Muscle of back (tissue), 13 donors: ENCODE measurements at places on chromosomes 4 and X. TPM values are rescaled to one million over a fixed set of nuclear protein-coding genes. Genes with fewer than 3 reads are reported as not detected.

- DNase-seq: no peak
Measured at GRCh38 chrX:53939127-53939526, 105.1 kb downstream of the PHF8 start.

- DNase-seq: peak; percentile 43
Measured at GRCh38 chr4:168550064-168550766, 53.4 kb downstream of the PALLD start.

- DNase-seq: no peak
Measured at GRCh38 chrX:11241720-11242119, 51.5 kb upstream of the AMELX start.

DNA sequence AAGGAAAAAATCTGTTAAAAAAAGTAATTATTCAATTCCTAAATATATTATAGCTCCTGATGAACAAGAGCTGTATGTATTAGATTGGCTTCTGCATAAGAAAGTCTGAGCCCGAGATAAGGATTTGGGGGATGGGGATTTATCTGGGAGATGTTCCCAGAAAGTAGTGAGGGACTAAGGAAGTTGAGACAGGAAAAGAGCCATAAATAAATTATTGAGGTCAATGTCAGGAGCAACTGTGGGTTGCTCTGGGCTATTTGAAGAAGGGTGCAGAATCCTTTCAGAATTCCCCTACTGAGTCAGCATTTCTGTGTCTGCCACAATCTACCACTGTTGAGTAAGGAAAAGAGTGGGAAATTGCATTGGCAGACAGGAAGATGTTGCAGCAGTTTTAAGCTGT, 3.1 kb upstream of the TDO2 start:
- DNase-seq: no peak

DNA sequence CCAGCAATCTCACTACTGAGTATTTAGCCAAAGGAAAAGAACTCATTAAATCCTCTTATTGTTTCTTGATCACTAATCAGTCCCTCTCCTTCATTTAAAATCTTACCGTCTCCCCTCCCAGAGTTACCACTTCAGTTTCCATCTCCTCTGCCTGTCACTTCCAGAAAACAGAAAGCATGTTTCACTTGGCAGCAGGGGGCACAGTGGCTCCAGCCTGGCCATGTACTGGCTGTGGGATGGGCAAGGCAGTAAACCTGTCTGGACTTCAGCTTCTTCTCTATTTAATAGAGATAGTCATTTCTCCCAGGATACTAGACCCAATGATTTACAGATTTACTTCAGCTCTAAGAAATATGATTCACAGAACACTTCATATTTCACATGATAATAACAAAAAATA, 63.2 kb downstream of the CD40LG start:
- no peak for DNase-seq

- no peak for DNase-seq
Measured at GRCh38 chr4:181548873-181549575, 694.2 kb upstream of the TENM3 start.

GRCh38 chr4:8342651-8343261, 73.2 kb downstream of the HTRA3 start:
- DNase-seq: no peak

GRCh38 chrX:132737743-132738142, 220.7 kb downstream of the HS6ST2 start:
- DNase-seq: no peak

- DNase-seq: no peak
Measured at GRCh38 chrX:47645530-47645929, 4.8 kb downstream of the ELK1 start.

- DNase-seq: no peak
Measured at GRCh38 chr4:179472164-179472563, 2029.9 kb upstream of the AGA start.

- no peak for DNase-seq
Measured at GRCh38 chr4:156981262-156981769, 9.7 kb upstream of the PDGFC start.

DNA sequence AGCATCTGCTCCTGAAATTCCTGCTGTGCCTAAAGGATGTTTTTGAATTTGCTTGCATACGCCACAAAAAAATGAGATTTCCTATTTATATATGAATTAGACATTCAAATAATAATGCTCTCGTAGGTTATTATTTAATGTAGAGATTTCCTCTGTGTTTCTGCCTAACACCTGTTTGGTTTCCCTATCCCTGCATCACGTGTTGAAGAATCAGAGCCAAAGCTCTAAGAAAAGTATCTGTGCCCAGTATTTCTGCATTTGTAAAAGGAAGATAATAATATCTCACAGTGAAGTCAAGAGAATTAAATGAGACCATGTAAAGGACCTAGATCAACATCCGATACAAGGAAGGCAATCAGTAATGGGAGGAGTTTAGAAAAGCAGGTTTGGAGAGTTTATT, 179.5 kb downstream of the HNRNPD start:
- no peak for DNase-seq

DNA sequence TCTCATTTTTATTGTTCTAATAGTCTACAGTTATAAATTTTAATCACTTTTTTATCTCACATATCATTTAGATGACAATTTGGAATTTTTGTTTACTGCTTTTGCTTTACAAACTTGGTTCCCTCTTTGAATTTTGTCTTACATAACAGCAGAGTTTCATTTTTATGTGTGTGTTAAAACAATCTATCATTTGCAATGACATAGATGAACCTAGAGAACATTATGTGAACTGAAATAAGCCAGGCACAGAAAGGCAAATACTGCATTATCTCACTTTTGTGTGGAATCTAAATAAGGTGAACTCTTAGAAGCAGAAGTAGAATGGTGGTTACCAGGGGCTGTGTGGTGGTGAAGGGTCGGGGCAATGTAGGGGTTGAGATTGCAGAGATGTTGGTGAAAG, 170.7 kb downstream of the GASK1B start:
- DNase-seq: no peak

DNA sequence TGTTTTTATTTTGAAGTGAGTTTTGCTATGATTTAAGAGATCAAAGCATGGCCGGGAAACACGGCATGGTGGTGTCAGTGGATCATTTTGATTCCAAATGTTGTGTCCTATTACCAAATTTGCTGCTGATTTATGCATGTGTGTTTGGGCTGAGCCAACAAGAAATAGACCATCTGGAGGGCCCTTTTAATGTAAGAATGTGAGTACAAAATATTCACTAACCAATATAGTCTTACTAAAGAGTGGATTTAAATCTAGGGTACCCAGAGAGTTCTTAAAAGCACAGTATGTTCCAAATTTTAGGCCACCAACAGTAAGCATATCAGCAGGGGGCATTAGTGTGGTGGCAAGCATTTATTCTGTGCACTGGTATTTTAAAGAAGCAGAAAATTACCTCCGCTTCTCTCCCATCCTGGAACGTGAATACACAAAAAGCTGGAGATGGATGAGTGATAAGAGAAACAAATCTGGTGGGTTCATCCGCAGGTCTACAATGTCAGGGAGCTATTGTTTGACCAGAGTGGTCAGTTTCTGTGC, 444.4 kb upstream of the IGFBP7 start:
- DNase-seq: no peak

GRCh38 chr4:159145318-159145991, 42.6 kb downstream of the RAPGEF2 start:
- DNase-seq: no peak

GRCh38 chrX:149758068-149758714, 15.7 kb upstream of the HSFX1 start:
- DNase-seq: no peak

DNA sequence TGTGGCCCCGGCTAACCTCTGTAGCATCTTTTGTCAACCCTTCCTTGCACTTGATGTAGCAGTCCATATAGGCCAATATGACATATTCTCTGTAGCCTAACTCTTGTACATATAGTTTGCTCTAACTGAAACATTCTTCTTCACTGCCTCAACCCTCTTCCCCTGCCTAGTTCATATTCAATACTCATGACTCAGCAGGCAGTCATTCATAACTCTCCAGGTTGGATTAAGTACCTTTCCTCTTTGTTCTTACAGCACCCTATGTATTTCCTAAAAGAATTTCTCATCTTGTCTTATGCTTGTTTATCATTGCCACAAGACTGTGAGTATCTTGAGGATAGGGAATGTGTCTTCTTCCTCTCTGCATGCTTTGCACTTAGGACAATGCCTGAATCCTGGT, 76.9 kb downstream of the TMLHE start:
- DNase-seq: no peak

- no peak for DNase-seq
Measured at GRCh38 chr4:132003593-132003992, 1145.5 kb upstream of the PCDH10 start.

DNA sequence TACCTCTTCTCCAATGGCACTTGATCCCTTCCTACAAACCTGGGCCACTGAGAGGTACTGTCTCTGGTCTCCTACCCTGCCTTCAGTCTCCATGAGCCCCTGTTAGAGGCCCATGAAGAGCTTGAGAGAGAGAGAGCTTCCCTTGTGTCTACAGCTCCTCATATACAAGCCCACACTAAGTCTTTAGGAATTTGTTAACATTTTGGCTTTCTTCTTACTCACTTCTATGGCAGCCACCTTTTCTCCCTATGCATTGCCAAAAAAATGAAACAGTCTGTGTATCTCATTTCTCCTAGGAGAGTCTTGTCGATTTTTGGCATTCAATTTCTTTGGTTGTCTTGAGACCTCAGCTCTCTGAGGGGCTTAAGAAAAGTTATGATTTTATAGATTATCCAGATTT, 90.9 kb upstream of the LNX1 start:
- DNase-seq: peak; percentile 33

GRCh38 chrX:8192276-8192675, 21.2 kb upstream of the VCX2 start:
- no peak for DNase-seq

DNA sequence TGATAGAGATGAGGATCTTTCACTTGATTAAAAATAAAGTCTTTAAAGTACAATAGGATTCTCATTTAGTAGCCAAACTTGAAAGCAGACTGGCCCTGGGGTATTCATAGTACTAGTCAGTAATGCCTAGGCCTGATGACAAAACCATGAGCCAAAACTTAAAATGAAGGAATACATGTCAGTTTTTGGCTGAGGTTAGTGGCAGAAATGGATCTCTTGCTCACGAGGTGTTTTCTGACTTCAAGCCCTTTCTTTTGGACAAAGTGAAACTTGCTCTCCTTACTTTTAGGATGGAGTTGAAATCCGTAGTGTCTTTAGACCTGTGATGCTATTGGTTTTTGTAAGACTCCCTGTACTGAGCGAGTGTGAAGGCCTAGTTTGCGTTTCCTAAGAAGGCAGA, 157.7 kb downstream of the CCNG2 start:
- DNase-seq: no peak

- peak; percentile 93 for DNase-seq
Measured at GRCh38 chr4:126766241-126766640, 866.5 kb upstream of the INTU start.

DNA sequence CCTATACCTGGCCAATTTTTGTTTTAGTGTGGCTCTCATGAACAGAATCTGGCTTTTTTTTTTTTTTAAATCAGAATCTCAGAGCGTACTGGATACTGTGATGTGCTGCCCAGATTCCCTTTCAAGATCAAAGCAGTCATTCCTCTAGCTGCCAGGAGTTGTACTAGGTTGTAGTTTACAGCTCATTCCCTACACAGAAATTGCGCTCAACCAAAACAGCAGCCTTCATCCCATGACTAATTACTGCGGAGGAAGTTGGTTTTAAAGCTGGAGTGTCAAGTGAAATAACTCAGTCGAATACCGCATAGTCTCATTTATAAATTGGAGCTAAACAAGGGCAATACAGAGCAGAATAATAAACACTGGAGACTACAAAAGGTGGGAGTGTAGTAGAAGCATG, 12.2 kb upstream of the TMPRSS11B start:
- no peak for DNase-seq

- DNase-seq: no peak
Measured at GRCh38 chr4:25302626-25303025, 9.9 kb upstream of the ZCCHC4 start.

DNA sequence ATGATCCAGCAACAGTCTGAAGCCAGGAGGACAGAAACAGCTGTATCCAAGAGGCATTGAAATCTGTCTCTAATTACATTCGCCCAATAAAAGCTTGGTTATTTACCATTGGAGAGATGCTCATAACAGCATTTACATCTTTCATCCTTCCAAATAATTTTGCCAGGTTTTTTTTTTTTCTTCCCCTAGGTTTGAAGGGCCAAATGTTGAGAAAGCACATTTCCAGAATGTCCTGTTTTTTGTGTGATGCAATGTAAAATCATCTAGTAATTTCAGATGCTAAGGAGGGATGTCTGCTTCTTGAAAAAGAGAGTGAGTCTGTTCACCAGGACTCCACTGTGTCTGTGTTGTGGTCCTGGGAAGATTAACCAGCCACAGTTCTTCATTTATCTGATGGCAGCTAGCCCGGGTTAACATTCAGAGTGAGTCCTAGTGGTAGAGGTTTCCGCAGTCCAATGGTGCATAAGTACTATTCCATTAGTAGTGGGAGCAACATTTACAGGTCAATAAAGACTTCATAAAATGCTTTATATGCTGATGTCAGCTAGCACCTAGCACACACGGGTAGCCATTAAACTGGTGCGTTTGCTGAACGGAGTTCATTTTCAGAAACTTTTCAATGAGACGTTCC, 406.8 kb downstream of the STIM2 start:
- DNase-seq: no peak

DNA sequence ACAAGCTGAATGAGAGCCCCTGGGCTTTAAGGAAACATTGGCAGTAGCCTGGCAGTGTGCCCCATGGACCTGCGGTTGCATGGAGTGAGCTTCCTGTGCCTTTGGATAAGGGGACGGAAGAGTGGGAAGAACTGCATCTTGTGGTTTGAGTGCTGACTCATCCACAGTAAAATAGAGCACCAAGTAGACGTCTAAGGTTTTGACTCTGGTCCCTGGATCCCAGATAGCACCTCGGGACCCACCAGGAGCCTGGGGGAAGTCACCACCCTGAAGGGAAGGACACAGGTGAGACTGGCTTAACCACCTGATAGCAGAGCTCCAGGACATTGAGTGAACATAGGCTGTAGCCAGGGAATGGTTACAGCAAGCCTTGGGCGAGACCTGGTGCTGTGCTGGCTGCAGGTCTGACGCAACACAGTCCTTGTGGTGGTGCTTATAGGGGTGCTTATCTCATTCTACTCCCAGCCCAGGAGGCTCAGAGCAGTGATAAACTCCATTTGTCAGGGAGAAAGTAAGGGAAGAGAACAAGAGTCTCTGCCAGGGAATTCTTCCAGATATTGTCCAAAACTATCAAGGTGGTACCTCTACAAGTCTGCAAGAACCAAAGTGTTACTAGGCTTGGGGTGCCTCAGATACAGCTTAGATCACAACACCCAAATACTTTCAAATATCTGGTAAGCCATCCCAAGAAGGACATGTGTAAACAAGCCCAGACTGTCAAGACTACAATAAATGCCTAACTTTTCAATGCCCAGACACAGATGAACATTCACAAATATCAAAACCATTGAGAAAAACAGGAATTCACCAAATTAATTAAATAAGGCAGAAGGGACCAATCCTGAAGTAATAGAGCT, 123.6 kb upstream of the TET2 start:
- no peak for DNase-seq

ZC4H2 gene
- polyA plus RNA-seq: 15.7 TPM

BMP3 gene
- 0.55 TPM for polyA plus RNA-seq

PAGE5 gene
- not detected for polyA plus RNA-seq

CXorf51A gene
- not detected for polyA plus RNA-seq

TSPAN7 gene
- 93.5 TPM for polyA plus RNA-seq

CLDN34 gene
- not detected for polyA plus RNA-seq

FGB gene
- polyA plus RNA-seq: 5.5 TPM

S100P gene
- 0.39 TPM for polyA plus RNA-seq

SPOCK3 gene
- polyA plus RNA-seq: 0.60 TPM

BEX4 gene
- 48.1 TPM for polyA plus RNA-seq

TKTL2 gene
- polyA plus RNA-seq: not detected

PNPLA4 gene
- 13.0 TPM for polyA plus RNA-seq

SLC26A1 gene
- polyA plus RNA-seq: 4.9 TPM

SGCB gene
- 157 TPM for polyA plus RNA-seq

FAAH2 gene
- polyA plus RNA-seq: 0.56 TPM

ENPEP gene
- 25.4 TPM for polyA plus RNA-seq

METTL14 gene
- 25.7 TPM for polyA plus RNA-seq
